Effector CD4-positive, alpha-beta T cell (primary cell): ENCODE measurements at places on chromosomes 7 and 10.

- DNase-seq, result no peak
Measured at GRCh38 chr7:39721919-39722597, 98.7 kb downstream of the RALA start.

GRCh38 chr7:149459201-149459539 is 1.7 kb downstream of the ZNF777 start:
- no peak for DNase-seq

DNA sequence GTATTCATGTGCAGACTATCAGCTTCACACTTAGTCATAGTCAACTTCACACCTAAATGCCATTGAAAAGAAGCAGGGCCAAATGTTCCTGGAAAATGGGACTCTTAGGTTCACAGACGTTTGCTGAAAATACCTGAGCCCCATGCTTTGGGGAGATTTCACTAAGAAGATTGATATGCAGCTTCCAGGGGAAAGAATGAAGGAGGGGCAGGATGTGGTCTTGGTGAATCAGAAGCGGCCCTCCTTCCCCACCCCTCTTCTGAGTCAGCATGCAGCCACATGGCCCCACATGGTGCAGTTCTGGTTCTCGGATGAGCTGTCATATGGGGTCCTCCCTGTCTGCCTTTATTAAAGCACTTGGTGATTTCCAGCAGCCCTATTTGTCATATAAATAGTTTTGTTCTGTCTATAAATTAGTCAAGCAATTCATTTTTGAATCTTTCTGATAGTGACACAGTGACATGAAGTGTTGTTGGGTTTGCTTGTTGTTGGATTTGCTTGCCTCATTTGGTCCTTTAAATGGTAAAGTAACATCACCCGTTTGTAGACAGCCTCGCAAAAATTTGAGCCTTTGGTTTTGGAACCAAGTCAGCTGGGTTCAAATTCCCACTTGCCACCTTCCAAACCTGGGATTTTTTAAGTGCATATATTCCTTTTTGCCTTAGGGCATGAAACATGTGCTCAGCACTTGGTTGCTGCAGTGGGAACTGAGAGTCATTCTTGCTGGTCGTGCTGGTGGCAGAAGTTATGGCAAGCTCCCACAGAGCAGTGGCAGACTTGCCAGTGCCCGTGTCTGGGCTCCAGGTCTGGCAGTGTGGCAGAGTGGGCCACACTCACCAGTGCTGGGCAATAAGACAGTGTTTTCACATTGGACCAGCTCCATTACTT is 68.1 kb upstream of the CDK6 start:
- DNase-seq, result peak; percentile 50

GRCh38 chr10:91632671-91633550 is at the start of gene PPP1R3C:
PPP1R3C (minus strand) TSS chr10:91633071; CDS start chr10:91632969, 102 bp downstream.
- DNase-seq, result peak; percentile 5

GRCh38 chr7:150451833-150452461 is 1.5 kb downstream of the GIMAP8 start:
- DNase-seq, result no peak

GRCh38 chr10:14016931-14017333 is 313.8 kb downstream of the FRMD4A start:
- no peak for DNase-seq

DNA sequence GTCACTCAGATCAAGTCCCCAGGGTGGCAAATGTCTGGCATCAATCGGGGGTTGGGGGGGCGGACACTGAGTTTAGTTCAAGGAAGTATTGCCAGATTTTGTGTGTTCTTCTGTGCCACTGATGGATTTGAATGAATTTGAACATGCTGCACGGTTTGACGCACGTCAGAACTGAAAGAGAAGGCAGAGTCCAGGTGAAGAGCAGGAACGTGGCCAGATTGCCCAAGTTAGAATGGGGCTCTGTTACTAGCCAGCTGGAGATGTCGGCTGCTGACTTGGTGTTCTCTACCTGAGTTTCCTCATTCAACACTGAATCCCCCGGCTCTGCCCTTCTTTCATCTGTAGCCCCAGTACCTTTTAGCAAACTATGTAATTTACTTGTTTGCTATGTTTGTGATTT is 180.2 kb downstream of the PRKCQ start:
- DNase-seq, result no peak

- no peak for DNase-seq
Measured at GRCh38 chr10:94149702-94150101, 156.0 kb downstream of the PLCE1 start.

DNA sequence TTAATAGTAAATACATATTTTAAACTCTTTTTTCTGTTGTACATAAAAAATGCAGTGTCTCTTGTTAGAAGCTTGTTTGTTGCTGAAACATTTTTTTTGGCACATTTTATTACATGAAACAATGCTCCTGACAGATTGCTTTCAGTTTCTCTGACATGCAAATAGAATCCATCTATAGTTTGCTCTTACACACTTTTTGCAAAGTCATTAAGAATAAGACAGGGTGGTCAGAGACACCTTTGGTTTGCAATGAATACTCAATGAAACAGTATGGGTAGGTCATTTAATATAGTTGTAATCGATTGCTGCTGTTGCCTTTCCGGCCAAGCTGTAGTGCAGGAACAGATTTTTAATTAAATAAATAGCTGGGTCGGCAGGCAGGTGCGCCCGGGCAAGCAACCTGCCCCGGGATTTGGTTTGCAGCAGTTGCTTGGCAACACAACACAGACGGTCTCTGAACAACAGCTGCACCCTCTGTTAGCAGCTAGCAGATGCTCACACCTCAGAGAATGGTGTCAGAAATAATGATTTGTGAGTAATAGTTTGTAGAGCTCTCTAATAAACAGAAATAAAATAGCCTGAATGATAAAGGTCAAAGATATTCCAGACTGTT is 115.7 kb upstream of the CACNA2D1 start:
- no peak for DNase-seq

DNA sequence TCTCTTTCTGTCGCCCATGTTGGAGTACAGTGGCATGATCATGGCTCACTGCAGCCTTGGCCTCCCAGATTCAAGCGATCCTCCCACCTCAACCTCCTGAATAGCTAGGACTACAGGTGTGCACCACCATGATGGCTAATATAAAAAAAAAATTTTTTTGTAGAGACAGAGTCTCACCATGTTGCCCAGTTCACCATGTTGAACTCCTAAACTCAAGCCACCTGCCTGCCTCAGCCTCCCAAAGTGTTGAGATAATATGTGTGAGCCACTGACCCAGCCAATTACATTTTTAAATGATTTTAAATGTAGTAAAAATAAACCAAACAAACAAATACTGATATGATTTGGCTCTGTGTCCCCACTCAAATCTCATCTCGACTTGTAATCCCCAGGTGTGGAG is 101.7 kb upstream of the LEP start:
- no peak for DNase-seq

GRCh38 chr7:80088705-80089104 is 45.9 kb upstream of the GNAI1 start:
- DNase-seq, result no peak

GRCh38 chr7:1856161-1856887 is 186.2 kb downstream of the ELFN1 start:
- DNase-seq, result no peak

DNA sequence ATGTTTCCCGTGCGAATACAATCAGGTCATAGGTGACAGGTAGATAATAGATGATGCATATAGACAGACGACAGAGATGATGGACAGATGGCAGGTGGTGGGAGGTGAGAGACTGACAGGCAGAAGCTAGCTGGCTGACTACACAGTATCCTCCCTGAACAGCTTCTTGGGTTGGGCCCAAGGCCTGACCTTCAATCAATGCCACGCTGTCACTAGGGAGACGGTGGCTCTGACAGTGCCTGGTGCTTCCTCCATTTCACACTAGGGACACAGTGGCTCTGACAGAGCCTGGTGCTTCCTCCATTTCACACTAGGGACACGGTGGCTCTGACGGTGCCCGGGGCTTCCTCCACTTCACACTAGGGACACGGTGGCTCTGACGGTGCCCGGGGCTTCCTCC is 200.1 kb downstream of the DIP2C start:
- DNase-seq, result no peak

GRCh38 chr10:102436312-102436711 is 3.9 kb upstream of the CUEDC2 start:
- no peak for DNase-seq

- no peak for DNase-seq
Measured at GRCh38 chr10:7412237-7412927, 1.5 kb upstream of the SFMBT2 start.

DNA sequence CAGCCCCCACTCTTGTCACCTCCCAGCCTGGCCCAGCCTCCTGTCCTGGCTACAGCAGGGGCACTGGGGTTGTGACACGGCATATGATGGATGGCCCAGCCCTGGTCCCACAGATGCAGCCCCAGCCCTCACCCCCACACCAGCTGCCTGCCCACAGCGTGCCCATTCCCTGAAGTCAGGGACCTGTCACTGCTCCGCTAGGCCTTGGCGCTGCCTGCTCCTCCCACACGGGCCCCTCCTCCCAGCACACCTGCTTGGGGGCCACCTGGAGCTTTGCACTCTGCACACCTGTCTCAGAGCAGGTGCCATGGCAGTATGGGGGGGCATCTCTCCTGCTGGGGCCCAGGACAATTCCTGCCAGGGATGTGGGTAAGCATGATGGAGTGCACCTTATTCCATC is 3.5 kb downstream of the GCK start:
- DNase-seq, result no peak

- no peak for DNase-seq
Measured at GRCh38 chr10:11548768-11549099, 62.7 kb downstream of the USP6NL start.

DNA sequence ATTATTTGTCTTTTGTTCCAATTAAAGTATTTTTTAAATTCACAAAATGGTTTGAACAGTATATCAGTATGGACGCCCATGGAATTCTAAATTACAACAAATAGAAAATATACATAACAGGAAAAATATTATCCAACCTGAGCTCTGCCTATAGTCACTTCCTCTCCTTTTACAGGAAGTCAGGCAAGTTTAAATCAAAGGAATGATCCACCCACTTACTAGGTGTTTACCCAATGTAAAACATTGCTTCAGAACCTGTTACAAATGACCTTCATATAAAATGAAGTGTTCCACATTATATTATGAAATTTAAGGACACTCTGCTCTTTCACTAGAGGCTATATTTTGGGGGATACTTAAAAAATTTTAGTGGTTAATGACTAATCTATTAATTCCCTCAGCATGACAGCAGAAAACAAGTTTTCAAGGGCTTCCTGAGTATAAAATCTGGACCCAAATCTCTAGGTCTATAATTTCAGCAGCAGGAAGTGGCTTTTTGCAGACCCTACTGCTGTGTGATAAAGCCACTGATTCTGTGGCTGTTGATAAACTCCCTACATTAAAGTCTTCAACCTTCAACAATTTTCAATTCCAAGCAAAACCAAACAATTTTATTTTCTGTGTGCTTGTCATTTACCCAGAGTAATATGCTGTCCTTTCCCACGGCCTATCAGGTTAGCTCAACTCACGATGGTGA is 722.6 kb downstream of the GATA3 start:
- DNase-seq, result no peak

DNA sequence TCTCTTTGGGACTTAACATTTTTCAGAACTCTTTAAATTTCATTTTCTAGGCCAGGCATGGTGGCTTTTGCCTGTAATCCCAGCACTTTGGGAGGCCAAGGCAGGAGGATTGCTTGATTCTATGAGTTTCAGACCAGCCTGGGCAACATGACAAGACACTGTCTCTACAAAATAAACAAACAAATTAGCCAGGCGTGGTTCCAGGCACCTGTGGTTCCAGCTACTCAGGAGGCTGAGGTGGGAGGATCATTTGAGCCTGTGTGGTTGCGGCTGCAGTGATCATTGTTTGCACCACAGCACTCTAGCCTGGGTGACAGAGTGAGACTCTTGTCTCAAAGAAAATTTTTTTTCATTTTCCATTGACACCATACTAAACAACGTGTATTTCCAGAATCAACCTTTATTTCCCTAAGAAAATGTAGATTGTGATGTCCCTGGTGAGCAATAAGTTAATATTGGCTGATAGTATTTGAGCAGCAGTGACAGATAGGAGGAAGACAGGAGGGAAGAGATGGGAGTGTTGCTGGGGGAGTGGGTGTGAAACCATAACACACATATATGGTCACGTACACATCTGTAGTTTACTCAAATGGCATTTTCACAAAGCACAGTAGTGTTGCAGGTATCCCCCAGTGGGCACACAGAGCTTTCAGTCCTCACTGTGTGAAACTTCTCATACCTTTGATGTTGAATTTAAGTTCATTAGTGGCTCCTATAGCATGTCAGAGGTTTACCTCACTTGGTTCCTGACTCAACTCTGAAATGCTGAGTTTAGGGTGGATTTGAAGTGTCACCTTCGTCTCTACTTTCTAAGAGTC is 205.6 kb downstream of the AUTS2 start:
- no peak for DNase-seq

GRCh38 chr10:101923256-101923655 is 79.7 kb upstream of the KCNIP2 start:
- no peak for DNase-seq

GRCh38 chr10:29648114-29648982 is 13.6 kb upstream of the SVIL start:
- peak; percentile 11 for DNase-seq

DNA sequence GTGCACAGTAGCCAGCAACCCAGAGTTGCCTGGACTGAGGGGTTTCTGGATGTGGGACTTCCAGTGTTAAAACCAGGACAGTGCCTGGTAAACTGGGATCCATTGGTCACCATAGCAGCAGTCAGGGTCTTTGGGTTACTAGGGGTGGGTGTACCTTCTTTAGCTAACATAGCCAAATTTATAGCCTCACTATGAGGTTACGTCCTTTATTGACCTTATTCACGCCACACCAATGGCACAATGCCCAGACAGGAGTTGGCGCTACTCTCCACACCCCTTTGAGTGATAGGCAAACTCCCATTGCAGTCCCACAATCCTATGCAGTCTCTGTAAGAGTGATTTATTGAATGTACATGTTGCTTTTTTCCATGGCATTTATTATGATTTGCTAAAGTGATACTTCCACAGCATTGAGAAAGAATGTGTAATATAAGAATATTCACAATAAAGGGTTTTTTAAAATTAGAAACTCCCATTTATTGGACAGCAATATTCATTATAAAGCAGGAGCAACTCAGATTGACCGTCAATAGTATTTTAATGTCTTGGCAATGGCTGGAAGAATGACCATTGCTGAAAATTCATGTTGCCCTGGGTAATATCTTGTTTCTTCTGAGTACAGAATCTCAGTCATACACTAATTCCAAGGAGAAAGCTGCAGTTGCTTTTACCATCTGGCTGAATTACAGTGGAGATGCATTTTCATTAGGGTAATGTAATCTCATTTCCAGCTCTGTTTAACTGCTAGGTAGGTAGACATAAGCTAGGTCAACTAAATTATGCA is 26.1 kb downstream of the IFIT5 start:
- no peak for DNase-seq

GRCh38 chr10:90269699-90270098 is 568.3 kb downstream of the KIF20B start:
- no peak for DNase-seq

GRCh38 chr10:97539523-97540200 is 32.9 kb upstream of the ANKRD2 start:
- DNase-seq, result no peak

DNA sequence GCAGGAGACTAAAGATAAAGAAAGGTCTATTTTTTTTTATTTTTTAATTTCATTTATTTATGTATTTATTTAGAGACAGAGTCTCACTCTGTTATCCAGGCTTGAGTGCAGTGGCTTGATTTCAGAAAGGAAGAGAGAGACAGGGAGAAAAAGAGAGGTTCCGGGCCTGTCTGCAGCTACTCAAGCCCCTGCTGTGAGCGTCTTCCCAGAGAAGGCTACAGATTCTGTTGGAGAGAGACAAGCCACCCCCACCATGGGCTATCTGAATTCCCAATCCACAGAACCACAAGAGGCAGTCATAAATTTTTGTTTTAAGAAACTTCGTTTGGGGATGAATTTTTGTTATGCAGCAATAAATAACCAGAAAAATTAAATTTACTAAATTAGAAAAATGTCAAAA is 68.1 kb downstream of the CALN1 start:
- no peak for DNase-seq
